Brain (organoid and tissue), 16 donors: ENCODE measurements at places on chromosomes 2 and 18. TPM values are rescaled to one million over a fixed set of nuclear protein-coding genes. Genes with fewer than 3 reads are reported as not detected.

DNA sequence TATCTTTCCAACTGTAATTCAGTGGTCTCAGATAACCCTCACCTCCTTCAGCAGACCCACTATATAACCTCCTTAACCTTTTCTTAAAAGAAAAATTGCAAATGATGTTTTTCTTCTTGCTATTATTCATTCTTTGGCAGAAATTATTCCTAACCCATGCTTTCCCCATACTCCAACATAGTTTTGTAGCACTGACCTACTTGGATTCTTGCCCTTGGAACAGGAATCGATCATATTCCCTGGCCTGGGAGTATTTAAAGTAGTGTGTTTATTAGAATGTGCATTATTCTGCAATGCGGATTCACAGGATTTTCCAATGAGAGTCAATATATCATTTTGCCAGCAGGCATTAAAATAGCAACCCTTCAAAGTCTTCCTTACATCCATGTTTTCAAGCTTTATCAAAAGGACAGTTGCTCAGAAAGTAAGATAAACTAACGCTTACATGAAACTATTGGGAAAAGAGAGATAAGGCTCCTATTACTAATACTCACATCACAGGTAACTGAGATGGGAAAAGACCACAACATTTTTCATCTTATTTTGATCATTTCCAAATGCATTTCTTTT is 37.4 kb downstream of the CHN1 start:
- DNase-seq: no peak

GRCh38 chr2:231299267-231299666 is 96.2 kb upstream of the B3GNT7 start:
- DNase-seq: no peak

GRCh38 chr18:31380912-31381311 is 4.3 kb downstream of the DSG4 start:
- DNase-seq: no peak

- no peak for DNase-seq
Observed at GRCh38 chr18:54316071-54316820, 41.4 kb downstream of the STARD6 start.

- no peak for DNase-seq
Observed at GRCh38 chr2:45932278-45932975, 281.0 kb downstream of the PRKCE start.

- no peak for DNase-seq
Observed at GRCh38 chr2:157178874-157179273, 78.6 kb upstream of the GALNT5 start.

GRCh38 chr2:26685989-26686839 is 6.3 kb upstream of the KCNK3 start:
- DNase-seq: peak; percentile 54

DNA sequence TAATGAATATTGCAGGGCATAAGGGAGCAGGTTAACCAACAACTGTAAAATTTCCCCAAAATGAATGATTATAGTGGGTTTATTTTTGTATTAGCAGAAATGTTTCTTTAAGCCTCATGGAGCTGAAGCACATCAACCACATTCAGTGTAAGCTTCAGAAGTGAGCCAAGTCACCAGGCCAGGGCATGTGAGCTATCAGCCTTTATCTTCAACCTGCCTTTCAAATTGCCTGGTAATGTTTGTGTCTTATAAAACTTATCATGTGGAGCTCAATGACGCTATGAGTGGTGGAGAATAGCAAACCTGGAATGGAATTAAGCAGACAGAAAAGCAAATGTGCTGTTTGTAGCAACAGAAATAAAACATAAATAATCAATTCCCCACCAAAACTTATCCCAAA is 1068.4 kb downstream of the LRP1B start:
- DNase-seq: no peak

DNA sequence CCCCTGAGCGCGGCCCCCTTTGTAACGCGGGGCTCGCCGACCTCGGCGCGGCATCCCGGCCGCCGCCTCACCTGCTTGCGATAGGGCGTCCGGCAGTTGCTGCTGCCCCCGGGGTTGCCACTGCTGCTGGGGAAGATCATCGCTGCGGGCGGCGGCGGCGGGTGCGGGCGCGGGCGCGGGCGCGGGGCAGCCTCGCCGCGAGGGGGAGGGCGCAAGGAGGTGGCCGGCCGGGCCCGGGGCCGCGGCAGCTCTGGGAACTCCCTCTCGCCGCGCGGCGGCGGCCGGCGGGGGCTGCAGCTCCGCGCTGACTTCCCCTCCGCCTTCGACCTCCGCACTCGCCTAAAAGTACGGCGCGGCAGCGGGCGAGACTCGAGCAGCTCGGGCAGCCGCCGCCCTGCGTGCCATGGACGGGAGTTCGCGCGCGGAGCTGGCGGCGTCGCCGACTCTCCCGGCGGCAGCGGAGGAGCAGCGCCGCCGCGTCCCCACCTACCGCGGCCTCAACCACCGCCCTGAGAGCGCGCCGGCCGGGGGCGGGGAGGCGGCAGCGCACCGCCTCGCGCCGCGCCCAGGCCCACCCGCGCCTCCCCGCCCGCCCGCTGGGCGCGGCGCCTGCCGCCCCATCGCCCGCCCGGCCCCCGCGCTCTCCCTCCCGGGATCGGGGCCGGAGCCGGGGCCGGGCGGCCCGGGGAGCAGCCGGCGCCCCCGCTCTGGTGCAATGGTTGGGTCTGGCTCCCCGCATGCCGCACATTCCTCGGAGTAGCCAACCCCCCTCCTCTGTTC is 86.0 kb downstream of the RBMS1 start:
- peak; percentile 68 for DNase-seq

DNA sequence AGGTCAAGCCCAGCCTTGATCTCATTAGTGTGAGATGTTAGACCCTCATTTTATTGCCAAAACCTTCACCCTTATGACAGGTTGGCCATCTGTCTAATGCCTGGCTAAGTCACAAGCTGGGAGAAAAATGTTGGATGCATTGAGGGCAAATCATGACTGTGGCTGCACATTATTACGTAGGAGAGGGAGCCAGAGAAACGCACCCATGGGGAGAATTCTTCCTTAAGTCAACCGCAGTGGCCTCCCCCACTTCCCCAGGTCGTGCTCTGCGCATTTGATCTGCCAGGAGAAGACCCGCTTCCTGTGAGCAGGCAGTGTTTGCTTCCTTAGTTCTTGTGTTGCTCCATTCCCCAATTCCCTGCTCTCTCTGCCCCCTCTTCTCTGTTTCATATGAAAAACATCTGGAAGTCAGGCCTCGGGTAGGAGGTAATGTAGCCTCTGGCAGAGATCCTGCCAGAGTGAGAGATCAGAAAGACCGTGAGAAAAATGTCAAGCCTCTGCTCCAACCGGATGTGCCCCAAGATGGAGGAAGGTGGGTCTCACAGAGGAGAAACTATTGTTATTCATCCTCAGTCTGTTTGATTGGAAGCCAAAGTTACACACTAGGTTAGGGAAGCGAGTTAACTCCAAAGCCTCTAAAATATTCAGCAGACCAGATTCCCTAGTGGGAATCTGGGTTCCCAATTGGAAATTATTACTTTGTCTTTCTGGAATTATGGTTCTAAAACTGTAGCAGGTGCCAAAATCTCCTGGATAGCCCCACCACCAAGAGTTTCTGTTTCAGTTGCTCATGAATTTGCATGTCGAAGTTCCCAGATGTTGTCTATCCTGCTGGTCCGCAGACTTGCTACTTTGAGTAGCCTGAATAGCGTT is 144.3 kb upstream of the PELI1 start:
- no peak for DNase-seq

DNA sequence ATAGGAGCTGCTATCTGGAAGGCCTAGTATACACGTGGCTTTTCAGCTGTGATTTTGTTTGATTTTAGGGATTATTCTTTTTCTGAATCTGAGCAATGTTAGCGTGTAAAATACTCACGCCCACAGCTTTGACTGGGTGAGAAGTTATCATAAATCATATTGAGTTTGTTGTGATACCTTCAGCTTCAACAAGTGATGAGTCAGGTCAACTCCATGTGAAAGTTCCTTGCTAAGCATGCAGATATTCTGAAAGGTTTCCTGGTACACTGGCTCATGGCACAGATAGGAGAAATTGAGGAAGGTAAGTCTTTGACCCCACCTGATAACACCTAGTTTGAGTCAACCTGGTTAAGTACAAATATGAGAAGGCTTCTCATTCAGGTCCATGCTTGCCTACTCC is at the start of gene GKN1:
GKN1 (plus strand) TSS at position 386 of the 400 bp plus-strand sequence. CDS start 42 bp downstream, outside the sequence.
- DNase-seq: no peak

GRCh38 chr18:43651057-43651456 is 373.8 kb upstream of the SYT4 start:
- DNase-seq: no peak

GRCh38 chr18:55522011-55522410 is 66.0 kb downstream of the TCF4 start:
- DNase-seq: no peak

DNA sequence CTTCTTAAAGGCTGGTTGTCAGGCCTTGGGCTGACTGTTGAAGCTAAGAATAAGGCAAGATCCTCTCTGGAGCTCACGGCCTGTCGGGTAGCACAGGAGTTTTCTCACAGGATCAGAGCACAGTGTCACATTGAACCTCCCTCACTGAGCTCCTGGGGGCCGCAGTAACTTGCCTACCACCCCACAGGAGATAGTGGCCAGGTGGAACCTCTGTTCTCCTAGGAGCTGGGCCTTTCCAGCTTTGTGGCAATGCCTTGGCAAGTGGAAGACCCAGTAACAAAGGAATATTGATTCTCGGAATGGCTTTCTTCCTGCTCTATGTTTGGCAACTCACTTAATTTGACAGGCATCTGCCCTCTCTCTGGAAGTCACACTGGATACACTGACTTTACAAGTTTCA is 1.2 kb upstream of the ALK start:
- no peak for DNase-seq

DNA sequence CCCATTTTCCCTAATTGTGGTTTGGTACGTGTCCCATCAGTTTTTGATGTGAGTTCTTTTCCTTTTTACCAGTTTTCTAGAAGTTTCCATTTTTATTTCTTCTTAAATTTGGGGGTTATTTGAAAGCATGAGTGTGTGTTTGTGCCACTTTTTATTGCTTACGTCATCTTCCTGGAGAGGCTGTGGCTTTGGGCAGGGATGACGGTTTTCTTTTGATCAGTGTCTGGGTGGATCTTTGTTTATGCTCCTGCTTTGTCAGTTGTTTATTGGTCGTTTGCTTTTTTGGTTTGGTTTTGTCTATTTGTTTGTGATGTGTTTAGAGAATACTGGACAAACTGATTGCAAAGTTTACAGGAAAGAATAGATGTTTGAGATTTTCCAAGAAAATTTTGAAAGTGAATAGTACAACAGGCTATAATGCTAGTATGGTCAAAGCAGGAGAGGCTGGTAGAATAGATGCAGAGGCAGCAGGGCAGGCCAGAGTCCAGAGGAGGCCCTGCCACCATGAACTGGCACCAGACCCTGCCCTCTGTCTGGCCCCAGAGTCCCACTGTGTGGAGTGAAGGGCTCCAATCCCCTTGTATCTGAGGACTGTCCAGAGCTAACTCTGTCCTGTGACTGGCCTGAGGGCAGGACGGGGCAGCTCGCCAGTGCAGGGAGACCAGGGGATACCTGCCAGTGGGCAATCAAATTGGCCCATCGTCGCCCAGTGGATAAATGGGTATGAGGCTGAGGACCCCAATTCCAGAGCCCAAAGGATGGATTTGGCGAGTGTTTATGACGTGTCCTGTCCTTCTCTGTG is 23.4 kb upstream of the SNED1 start:
- no peak for DNase-seq

DNA sequence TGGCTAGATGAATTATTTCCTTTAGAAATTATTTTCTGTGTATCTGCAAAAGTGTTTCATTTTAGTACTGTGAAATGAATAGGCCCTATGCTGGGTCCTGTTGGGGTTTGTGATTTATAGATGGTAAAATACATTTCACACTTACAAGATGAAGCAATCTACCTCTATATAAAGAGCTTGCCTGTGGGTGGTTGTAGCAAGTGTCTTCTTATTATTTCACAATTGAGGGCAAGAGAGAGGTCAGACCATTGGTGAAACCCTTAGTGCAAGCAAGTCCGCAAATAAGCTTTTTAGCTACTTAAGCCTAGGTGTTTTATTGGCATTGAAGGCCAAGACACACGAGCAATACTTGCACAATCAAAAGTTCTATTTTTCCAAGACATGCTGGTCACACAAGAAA is 153.1 kb downstream of the FMNL2 start:
- no peak for DNase-seq

- no peak for DNase-seq
Observed at GRCh38 chr2:38097988-38098385, 22.0 kb upstream of the CYP1B1 start.

TOGARAM2 gene
- polyA plus RNA-seq: 0.71 TPM

RAB12 gene
- 15.1 TPM for polyA plus RNA-seq

ZNG1B gene
- polyA plus RNA-seq: 18.2 TPM

HJURP gene
- polyA plus RNA-seq: 18.9 TPM

HMSD gene
- polyA plus RNA-seq: 5.3 TPM

FSIP2 gene
- not detected for polyA plus RNA-seq

CAPN14 gene
- not detected for polyA plus RNA-seq

CFC1 gene
- 3.1 TPM for polyA plus RNA-seq

ALLC gene
- not detected for polyA plus RNA-seq

GLI2 gene
- 0.37 TPM for polyA plus RNA-seq
